Activated CD4-positive, alpha-beta T cell treated with anti-CD3 and anti-CD28 coated beads for 1 hour (primary cell): ENCODE measurements at places on chromosomes 4 and X.

DNA sequence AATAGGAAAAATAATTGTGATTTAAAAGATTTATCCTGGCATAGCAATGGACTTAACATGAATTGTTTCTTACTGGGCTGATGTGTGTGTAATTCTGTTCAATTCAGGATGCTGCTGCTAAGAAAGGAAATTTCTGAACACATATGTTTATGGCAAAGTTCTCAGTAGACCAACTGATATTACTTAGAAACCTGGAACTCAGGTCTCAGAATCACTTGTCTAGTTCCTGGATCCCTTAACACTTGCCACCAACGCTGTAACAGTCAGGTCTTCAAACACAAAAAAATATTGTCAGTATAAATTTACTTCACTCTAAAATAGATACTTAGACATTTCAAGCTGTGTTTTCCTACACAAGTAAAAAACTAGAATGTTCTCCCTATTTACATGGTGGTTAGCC, 5.5 kb downstream of the CASP3 start:
- no peak for DNase-seq

DNA sequence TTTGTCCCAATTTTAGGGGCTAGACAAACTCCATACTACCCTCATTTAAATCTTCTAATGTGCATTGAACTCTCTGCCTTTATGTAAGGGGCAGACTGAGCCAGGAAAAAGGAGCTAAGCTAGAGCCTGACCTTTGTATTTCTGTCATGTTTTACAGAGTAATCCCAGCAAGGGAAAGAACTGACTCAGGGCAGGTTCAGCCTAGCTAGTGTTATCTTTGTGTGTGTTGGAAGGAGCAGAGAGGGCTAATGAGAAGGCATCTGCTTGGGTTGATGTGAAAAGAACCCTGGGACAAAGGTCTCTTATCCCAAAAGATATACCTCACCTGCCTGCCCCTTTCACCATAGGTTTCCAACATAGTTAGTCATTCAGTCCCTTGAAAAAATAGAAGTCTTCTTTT, 31.7 kb downstream of the IGSF1 start:
- no peak for DNase-seq

- no peak for DNase-seq
Observed at GRCh38 chrX:572538-573124, 58.0 kb upstream of the SHOX start.

DNA sequence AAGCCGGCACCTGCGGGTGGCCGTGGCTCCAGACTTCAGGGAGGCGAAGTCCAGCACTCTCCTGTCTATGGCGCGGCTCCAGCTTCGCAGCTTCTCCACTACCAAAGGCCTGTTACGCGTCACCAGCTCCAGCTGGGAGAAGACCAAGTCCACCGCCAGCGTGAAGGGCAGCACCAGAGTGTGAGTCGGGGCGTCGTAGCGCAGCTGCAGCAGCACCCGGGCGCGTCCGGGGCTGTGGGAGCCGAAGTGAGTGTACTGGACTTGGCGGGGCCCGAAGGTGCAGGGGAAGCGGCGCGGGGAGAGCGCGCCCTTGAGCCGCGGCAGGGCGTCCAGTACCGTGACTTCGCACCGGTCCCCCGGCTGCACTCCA, 444 bp downstream of the FREM3 start:
- no peak for DNase-seq

GRCh38 chr4:75726577-75726976, 2.2 kb downstream of the USO1 start:
- no peak for DNase-seq

GRCh38 chr4:27217261-27217769, 356.7 kb downstream of the STIM2 start:
- DNase-seq: no peak

DNA sequence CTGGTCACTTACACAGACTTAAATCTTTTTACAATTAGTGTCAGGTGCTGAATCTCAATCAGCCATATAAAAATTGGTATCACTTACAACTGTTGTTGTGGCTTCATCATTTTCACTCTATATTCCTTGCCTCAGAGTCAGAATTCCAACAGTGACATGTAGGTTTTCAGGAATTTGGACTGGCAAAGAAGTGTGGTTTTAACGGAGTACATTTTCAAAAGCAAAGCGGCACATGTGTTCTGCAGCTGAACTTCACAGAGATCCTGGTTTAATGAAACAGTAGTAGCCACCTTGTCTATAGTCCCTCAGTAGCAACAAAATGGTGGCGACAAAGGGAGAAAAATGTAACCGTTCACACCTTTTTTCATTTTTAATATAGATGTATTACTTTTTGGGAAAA, 486.6 kb downstream of the FAT4 start:
- DNase-seq: no peak

DNA sequence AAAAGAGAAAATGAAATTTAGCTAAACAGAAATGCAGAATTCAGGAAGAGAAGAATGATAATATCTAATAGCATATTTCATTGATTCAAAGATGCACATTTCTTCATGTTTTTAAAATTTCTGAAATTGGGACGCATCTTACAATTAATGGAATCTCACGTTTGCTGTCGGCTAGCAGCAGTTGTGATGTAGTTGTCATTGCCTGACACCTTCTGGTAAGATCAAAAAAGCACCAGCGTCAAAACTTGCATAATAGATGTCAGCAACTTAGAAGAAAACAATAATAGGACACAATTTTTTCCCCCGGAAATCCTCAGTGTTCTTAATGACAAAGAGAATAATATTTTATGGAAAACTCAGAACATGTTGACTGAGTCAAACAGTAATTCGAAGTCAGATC, 29.8 kb upstream of the SLC7A3 start:
- no peak for DNase-seq

DNA sequence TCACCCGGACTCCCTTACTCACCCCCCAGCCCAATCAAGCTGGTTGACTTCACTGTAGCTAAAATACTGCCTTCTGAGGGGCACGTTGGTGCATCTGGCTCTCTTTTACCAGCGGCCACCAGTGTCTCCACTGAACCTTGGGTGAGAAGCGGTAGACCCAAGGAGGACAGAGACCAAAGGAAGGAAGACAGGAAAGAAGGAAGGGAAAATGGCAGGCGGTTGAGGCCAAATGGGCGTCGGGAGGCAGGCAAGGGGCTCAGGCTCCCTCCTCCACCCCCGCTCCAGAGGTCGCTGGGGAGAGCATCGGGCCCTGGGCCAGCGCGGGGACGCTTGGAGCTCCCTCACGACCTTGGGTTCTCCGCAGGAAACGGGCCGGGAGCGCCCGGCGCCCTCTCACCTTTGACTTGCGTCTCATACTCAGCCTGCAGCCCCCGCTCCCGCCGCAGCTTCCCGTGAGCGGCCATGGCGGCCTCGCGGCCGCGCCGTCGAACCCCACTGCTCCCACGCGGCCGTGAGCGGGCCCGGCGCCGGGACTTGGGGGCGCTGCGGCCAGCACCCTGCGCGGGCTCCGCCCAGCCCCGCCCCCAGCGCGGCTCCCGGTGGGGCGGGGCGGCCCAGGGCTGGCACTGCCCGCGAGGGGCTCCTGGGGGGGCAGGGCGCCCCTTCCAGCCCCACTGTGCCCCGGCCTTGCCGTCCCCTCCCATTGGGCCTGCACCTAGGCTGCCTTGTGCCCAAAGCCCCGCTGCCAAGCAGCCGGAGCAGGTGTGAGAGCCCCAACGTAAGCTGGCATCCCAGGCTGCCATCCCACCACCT, at the start of gene ARHGAP4:
Gene ARHGAP4, minus strand, starts transcription at position 526 of the 813 bp plus-strand sequence. Its CDS starts 62 bp downstream, at position 464.
- no peak for DNase-seq

DNA sequence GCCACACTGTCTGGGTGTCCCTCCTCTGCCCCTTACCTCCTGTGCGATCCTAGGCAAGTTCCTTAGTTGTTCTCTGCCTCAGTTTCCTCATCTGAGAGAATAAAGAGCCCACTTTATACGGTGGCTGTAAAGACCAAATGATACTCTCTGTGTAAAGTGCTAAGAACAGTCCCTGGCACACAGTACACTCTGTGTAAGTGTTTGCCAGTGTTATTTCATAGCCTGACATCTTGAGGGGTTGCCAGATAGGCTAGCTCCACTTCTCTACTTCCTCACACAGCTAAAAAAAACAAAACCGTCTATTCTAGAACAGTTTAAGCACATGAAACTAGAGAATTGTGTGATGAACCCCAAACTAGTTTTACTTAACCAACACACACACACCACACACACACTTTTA, 17.1 kb downstream of the SPON2 start:
- no peak for DNase-seq

DNA sequence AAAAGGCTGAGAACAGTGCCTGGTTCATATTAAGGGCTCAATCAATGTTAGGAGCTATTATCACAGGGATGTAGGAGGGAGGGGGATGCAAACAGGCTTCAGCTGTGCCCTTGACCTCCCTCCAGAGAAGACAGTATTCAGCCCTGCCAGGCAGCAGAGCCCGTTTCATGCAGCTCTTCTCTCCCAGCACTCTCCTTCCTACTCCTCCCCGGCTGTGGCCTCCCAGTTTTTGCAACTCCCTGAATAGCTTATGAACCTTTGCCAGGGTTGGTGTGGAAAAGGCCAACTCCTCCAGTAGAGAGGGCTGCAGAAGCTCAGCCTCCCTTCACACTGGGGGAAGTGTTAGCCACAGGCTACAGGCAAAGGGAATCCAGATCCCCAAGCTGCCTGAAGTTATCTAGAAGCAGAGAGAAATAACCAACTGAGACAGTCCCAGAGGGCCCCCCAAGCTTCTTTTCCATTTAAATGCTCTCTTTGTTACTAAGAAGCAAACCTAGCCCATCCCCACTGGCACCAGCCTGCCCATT, 31.7 kb upstream of the APLN start:
- no peak for DNase-seq

DNA sequence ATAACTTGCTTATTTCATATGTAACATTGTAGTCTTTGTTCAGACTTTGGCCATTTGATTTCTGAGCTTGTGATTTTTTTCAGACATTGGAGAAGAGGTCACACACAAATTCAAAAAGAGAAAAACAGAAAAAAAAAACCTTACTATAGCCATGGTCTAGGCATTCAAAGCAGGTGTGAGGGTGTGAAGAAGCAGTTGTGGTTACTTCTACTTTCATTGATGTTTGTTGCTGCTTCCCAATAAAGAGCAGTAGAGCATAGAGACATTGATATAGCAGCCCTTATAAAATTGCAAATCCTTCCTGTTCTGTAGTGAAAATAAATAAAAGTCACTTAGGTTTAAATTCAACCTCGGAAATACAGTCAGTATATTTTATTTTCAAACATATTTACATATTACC, 671.6 kb downstream of the GRXCR1 start:
- no peak for DNase-seq

DNA sequence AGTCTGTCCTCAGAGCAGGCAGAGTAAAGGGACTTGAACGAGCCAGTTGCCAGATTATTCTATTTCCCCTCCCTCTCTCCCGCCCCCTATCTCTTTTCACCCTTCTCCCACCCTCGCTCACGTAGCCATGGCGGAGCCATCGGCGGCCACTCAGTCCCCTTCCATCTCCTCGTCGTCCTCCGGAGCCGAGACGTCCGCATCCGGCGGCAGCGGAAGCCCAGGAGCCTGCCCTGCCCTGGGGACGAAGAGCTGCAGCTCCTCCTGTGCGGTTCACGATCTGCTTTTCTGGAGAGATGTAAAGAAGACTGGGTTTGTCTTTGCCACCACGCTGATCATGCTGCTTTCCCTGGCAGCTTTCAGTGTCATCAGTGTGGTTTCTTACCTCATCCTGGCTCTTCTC, 106.2 kb upstream of the SMAD1 start:
- DNase-seq: no peak

DNA sequence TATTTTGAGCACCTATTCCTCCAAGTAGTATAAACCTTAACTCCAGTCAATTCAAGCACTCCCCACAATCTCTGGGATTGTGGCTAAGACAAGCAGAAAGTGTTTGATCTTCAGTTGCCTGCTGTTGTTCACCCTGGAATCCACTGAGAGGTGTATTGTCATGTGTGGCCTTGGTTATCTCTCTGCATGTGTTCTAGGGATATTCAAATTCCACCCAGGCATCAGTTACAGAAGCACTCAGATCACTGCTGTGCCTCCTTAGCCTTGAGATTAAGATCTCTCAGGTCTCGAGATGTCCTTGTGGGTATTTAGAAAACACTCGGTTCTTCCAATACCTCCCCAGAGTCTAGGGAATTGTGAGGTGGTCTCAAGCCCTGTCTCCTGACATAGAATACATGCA, 213.3 kb downstream of the SMARCA1 start:
- no peak for DNase-seq

DNA sequence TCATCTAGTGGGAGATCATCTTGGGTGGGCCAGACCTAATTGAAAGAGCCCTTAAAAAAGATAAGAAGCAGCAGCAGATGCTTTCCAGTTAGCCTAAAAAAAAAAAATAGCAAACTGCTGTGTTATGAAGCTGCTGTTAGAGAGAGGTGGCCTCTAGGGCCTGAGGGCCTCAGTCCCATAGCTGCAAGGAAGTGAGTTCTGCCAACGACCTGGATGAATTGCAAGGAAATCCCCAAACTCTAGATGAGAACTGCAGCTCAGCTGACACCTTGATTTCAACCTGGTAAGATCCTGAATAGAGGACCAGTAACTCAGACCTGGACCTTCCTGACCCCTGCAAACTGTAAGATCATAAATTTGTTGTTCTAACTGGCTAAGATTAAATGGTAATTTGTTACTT, 275.2 kb downstream of the TENM3 start:
- no peak for DNase-seq

GRCh38 chr4:10694151-10694827, 9.7 kb upstream of the CLNK start:
- no peak for DNase-seq

- no peak for DNase-seq
Observed at GRCh38 chr4:10529291-10530136, 72.3 kb upstream of the ZNF518B start.

- no peak for DNase-seq
Observed at GRCh38 chr4:170446782-170447181, 357.0 kb upstream of the AADAT start.

GRCh38 chr4:90159193-90159592, 32.0 kb downstream of the CCSER1 start:
- DNase-seq: no peak

GRCh38 chr4:102787096-102787881, 26.5 kb upstream of the MANBA start:
- DNase-seq: no peak

GRCh38 chr4:153067376-153067775, 131.3 kb downstream of the FHDC1 start:
- DNase-seq: no peak

DNA sequence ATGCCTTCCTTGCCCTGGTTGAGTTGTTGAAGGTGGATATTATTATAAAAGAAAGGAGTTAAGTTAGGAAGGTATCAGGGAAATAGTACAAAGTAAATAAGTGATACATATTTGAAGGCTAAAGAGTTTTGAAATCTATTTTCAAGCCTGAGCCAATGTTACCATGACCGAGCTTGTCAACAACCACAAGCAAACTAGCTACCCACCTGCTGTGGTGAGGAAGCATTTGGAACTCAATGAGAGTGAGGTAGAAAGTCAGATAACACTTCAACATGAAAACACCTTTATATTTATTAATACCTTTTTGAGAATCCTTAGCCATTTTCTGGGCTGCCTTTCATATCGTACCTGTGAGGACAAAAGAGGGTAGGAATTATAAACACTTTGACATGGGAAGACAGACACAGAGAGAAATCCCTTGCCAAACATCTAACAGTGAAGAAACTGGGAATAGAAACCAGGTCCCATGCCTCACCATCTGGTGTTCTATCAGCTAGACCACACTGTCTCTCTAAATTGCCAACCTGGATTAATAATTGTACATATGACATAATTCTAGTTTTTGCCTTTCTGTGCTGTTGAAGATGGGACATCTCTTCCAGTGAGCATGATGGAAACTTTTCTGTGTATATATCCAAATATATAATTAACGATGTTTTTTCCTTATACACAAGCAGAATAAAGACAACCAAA, 606.4 kb upstream of the NR3C2 start:
- no peak for DNase-seq
